ENCODE measurements at places on chromosomes 2 and 18.

GRCh38 chr18:30676053-30676480 lies 366.5 kb downstream of the DSC3 start:
- no peaks in the 10 kb centered on the region for H3K4me1 ChIP-seq
- H3K4me3 ChIP-seq = no peak overlapping the region
- no peak overlapping the region for H3K27ac ChIP-seq
- no peaks in the 10 kb centered on the region for H3K27me3 ChIP-seq
- DNase-seq = no peak
- H3K36me3 ChIP-seq = no peaks in the 10 kb centered on the region

GRCh38 chr18:4260107-4260506 lies 195.0 kb downstream of the DLGAP1 start:
- no peaks in the 10 kb centered on the region for H3K4me1 ChIP-seq
- no peak for DNase-seq
- H3K27me3 ChIP-seq = no peaks in the 10 kb centered on the region
- H3K36me3 ChIP-seq = no peaks in the 10 kb centered on the region

DNA sequence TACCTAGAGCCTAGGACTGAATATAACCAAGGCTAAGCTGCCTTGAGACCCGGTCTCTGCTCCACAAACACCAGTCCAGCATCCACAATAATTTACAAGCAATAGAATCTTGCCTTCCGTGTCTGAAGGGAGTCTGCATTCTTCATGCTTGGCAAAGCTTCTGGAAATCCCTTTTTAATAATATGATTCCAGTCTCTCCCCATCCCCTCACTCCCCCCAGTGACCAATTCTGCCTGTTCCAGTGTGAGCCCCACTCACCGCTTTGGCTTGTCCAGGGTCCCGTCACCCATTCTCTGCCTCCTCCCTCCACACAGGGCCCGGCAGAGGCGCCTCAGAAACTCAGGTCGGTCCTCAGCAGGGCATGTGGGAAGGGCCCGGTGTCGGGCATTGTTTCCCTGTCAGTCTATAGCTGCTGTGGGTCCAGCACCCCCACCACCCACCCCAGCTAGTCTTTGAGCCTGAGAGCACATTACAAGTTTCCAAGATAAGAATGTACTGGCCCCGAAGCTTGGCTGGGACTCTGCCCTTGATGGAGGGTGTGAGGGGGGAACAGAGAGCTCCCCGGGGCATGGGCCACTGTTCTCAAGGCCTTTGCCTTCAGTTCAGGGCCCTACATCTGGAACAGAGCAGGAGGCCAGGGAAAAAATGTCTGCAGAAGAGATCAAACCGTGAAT lies 129.7 kb upstream of the MYCN start:
- no peak for DNase-seq
- no peaks in the 10 kb centered on the region for H3K27me3 ChIP-seq
- no peak overlapping the region for H3K27ac ChIP-seq
- H3K4me1 ChIP-seq = peaks cover 3% of the 10 kb centered on the region

DNA sequence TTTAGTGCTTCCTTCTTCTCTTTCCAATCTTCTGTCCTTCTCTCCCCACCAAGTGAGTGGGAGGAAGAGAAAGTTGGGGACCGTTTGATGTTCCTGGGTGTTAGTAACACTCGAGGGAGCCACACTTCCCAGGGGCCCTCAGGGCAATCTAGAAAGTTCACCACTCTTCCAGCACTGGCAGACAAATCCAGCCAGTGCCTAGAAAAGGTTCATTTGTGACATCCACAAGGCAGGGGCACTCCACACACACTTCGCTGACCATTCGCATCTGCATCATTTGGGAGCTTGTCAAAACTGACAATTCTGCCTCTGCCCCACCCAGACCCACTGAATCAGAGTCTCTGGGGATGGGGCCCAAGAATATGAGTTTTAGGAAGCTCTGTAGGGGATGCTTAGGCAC lies 86.8 kb upstream of the ST3GAL5 start:
- no peak overlapping the region for H3K27ac ChIP-seq
- H3K36me3 ChIP-seq = no peaks in the 10 kb centered on the region
- no peak overlapping the region for H3K4me3 ChIP-seq

DNA sequence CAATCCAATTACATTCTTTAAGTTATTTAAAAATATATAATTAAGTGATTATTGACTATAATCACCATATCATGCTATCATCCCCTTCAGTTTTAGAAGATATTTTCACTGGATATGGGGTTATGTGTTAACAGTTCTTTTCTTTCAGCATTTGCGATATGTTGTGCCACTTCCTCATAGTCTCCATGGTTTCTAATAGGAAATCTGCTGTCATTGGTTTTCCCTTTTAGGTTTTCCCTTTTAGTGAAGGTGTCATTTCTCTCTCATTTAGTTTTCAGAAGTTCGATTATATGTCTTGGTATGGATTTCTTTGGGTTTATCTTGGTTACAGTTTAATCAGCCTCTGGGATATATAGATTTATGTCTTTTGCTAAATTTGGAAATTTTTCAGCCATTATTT lies 34.8 kb upstream of the EPG5 start:
- H3K4me1 ChIP-seq = no peaks in the 10 kb centered on the region
- no peak overlapping the region for H3K27ac ChIP-seq
- no peak overlapping the region for H3K4me3 ChIP-seq
- DNase-seq = no peak
- no peaks in the 10 kb centered on the region for H3K36me3 ChIP-seq

GRCh38 chr2:118747066-118747465 lies 100.4 kb downstream of the EN1 start:
- no peak for DNase-seq
- H3K27ac ChIP-seq = no peak overlapping the region
- no peak overlapping the region for H3K4me3 ChIP-seq
- H3K4me1 ChIP-seq = no peaks in the 10 kb centered on the region
- no peaks in the 10 kb centered on the region for H3K36me3 ChIP-seq

DNA sequence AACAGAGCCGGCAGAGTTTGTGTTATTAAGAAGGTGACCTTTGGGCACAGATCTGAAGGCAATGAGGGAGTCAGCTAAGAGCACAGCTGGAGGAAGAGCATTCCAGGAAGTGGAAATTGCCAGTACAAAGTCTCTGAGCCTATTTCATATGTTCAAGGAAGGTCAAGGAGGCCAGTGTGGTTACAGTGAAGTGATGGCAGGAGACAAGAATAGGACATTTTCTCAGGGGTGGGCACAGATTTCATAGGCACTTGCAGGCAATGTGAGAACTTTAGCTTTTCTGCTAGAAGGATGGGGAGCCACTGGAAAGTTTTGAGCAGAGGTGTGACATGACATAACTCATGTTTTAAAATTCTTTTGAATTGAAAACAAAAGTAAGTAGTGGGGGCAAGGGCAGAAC lies 50.3 kb downstream of the ARHGAP25 start:
- no peak for DNase-seq
- H3K36me3 ChIP-seq = no peaks in the 10 kb centered on the region
- no peak overlapping the region for H3K4me3 ChIP-seq
- H3K4me1 ChIP-seq = no peaks in the 10 kb centered on the region
- no peaks in the 10 kb centered on the region for H3K27me3 ChIP-seq
- no peak overlapping the region for H3K27ac ChIP-seq

DNA sequence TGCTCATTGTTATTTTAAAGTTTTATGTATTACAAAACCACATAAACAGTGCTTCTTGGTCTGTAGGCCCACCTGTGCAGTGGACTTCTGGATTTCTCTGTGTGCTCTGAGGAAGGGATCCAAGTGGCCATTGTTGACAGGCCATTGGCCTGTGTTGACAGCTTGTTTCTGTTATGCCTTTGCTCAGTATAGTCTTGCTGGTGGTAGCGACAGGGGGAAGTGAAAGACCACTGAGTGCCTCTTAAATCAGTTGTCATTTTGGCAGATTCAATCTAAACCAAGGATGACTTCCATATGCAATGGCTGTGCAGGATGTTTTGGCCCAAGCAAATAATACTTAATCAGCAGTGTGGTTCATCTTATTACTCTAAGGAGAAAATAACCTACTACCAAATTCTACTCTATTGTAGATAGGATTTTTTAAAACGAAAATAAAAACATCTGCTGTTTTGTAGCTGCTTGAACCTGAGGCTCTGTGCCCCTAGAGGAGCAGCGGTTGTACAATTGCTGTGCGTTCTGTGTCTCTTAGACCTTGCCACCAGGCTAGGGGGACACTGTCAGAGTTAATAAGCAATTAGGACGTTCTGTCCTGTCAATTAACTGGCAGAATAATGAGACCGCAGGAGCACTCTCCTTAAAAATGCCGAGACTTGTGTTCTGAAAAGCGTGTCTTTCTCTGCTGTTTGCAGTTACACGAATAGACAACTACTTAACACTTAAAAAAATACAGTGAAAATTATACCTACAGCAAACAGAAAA lies 108.2 kb downstream of the RHBDD1 start:
- no peak for DNase-seq
- H3K36me3 ChIP-seq = no peaks in the 10 kb centered on the region
- no peak overlapping the region for H3K4me3 ChIP-seq
- H3K27me3 ChIP-seq = no peaks in the 10 kb centered on the region

GRCh38 chr2:17052001-17052400 lies 386.4 kb upstream of the CYRIA start:
- no peak for DNase-seq
- no peak overlapping the region for H3K4me3 ChIP-seq
- H3K4me1 ChIP-seq = peaks cover 17% of the 10 kb centered on the region
- peak overlapping the region; percentile 46 for H3K27ac ChIP-seq
- no peaks in the 10 kb centered on the region for H3K36me3 ChIP-seq
- H3K27me3 ChIP-seq = peaks cover 47% of the 10 kb centered on the region

GRCh38 chr2:238943338-238944067 lies 95.6 kb downstream of the TWIST2 start:
- H3K36me3 ChIP-seq = no peaks in the 10 kb centered on the region
- no peak overlapping the region for H3K4me3 ChIP-seq
- peak; percentile 26 for DNase-seq
- H3K27me3 ChIP-seq = no peaks in the 10 kb centered on the region
- no peaks in the 10 kb centered on the region for H3K4me1 ChIP-seq

- H3K27ac ChIP-seq = no peak overlapping the region
- no peak for DNase-seq
- H3K4me3 ChIP-seq = no peak overlapping the region
- H3K36me3 ChIP-seq = no peaks in the 10 kb centered on the region
- no peaks in the 10 kb centered on the region for H3K4me1 ChIP-seq
These were observed 395.9 kb downstream of the THSD7B start for GRCh38 chr2:137161250-137161649.

DNA sequence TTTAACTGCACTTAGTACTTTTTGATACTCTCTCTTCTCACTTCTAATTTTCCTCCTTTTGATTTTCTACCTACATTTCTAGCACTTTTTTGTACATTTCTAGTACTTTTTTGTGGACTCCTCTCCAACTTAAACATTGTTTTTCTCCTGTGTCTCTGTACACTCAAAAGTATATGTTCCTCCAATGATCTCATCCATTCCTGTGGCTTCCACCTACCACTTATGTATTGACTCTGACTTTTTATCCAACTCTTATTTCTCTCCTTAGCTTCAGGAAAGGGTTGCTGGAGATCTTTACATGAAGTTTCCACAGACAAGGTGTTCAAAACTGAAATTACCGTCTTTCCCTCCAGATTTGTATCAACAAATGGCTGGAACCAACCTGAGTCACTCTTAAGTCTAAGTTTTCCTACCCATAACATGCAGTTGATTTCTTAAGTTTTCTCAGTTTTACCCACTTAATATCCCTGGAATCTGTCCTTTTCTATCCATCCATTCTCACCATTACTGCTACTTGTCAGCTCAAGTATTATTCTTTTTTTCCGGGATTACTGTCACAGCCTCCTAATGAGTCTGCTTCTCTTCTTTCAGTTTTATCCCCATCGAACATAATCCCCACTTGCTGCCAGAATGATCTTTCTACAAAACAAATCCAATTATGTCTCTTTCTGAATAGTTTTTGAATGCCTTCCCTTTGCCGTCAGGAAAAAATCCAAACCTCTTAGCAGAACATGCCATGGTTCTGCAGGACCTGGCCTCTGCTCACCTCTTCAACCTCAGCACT lies 22.6 kb upstream of the PELI1 start:
- no peaks in the 10 kb centered on the region for H3K27me3 ChIP-seq
- no peak overlapping the region for H3K27ac ChIP-seq
- no peaks in the 10 kb centered on the region for H3K36me3 ChIP-seq

DNA sequence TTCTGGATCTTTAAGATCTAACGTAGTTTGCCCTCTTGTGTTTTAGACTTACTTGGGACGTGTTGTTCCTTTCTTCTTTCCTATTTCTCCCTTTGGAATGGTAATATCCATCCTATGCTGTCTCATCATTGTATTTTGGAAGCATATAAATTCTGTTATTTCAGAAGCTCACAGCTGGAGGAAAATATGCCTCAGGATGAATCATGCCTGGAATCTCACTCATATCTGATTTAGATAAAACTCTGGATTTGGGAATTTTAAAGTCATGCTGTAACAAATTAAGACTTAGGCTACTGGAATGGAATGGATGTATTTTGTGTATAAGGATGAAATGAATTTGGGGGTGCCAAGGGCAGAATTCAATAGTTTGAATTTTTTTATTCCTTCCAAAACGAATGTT lies 245.2 kb upstream of the GULP1 start:
- H3K4me1 ChIP-seq = peaks cover 3% of the 10 kb centered on the region
- no peak overlapping the region for H3K4me3 ChIP-seq

- H3K36me3 ChIP-seq = no peaks in the 10 kb centered on the region
- no peak overlapping the region for H3K27ac ChIP-seq
- no peaks in the 10 kb centered on the region for H3K4me1 ChIP-seq
These were observed 120.2 kb downstream of the TSN start for GRCh38 chr2:121875585-121876185.

- no peak overlapping the region for H3K4me3 ChIP-seq
- no peak overlapping the region for H3K27ac ChIP-seq
- H3K4me1 ChIP-seq = no peaks in the 10 kb centered on the region
- no peak for DNase-seq
- H3K27me3 ChIP-seq = no peaks in the 10 kb centered on the region
- no peaks in the 10 kb centered on the region for H3K36me3 ChIP-seq
These were observed 56.5 kb upstream of the ERBB4 start for GRCh38 chr2:212595036-212595654.

DNA sequence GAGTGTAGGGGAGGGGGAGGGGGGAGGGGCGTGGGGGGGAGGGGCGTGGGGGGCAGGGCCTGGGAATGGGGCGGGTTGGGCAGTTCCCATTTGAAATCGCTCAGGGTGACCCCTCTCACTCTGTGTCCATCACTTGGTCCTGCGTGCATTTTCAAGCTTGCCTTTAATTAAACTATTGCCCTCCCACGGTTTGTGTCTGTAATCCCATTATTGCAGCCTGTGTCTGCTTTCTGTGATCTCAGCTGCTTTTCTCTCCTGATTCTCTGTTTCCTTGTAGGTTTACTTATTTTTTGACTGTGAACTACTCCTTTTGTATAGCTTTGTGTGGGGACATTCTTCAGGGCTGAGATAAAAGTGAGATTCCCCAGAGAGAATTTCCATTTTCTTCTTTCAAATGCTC lies 1.3 kb downstream of the DCDC2C start:
- H3K4me1 ChIP-seq = no peaks in the 10 kb centered on the region
- peak overlapping the region; percentile 49 for H3K27ac ChIP-seq
- H3K27me3 ChIP-seq = peaks cover 42% of the 10 kb centered on the region
- H3K36me3 ChIP-seq = no peaks in the 10 kb centered on the region
- no peak overlapping the region for H3K4me3 ChIP-seq

DNA sequence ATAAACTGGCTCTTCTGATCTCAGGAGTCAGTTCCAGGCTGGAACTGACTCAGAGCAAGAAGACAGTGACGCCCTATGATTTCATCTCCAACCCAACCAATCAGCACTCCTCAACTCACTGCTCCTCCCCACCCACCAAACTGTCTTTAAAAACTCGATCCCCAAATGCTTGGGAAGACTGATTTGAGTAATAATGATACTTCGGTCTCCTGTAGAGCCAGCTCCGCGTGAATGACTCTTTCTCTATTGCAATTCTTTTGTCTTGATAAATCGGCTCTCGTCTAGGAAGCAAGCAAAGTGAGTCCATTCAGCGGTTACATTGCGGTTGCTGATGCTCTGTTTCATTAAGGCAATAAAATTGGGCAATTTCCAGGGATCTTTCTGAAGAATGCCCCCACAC lies 1025.3 kb upstream of the CNTNAP5 start:
- no peak overlapping the region for H3K4me3 ChIP-seq
- peak; percentile 60 for DNase-seq
- H3K27ac ChIP-seq = no peak overlapping the region
- H3K4me1 ChIP-seq = peaks cover 6% of the 10 kb centered on the region
- no peaks in the 10 kb centered on the region for H3K27me3 ChIP-seq
- no peaks in the 10 kb centered on the region for H3K36me3 ChIP-seq
